ENCODE measurements at places on chromosomes 6 and 20. TPM values are rescaled to one million over a fixed set of nuclear protein-coding genes. Genes with fewer than 3 reads are reported as not detected.

DNA sequence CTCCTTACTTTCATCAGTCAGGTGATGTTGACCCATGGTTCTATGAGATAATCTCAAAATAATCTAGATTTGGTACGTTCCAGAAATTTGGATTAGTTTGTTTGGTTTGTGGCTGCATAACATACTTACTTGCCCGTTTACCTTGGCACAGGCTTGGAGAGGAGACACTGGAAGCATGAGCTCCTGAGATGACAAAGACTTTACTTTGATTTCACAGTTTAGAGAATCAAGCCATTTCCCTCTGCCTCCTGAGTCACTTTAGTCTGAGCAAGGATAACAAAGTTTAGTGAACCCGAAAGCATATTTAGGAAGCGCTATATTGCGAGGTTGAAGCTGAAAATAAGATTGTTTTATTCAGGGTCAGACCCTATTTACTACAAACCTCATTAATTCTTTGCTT, 643.4 kb downstream of the QKI start:
- no peak overlapping the region for H3K4me3 ChIP-seq
- H3K4me1 ChIP-seq = no peaks in the 10 kb centered on the region
- no peaks in the 10 kb centered on the region for H3K27me3 ChIP-seq
- H3K36me3 ChIP-seq = no peaks in the 10 kb centered on the region
- H3K27ac ChIP-seq = no peak overlapping the region

- H3K27ac ChIP-seq = no peak overlapping the region
- no peaks in the 10 kb centered on the region for H3K36me3 ChIP-seq
- no peaks in the 10 kb centered on the region for H3K27me3 ChIP-seq
- no peak for DNase-seq
- H3K4me1 ChIP-seq = no peaks in the 10 kb centered on the region
These were observed 78.2 kb upstream of the PLEKHG1 start for GRCh38 chr6:150521482-150521881.

VARS1 gene
- total RNA-seq = 81.4 TPM

GRCh38 chr20:63072231-63072791, 65.5 kb upstream of the BHLHE23 start:
- H3K27ac ChIP-seq = no peak overlapping the region
- no peaks in the 10 kb centered on the region for H3K36me3 ChIP-seq
- no peaks in the 10 kb centered on the region for H3K4me1 ChIP-seq
- DNase-seq = no peak

DNA sequence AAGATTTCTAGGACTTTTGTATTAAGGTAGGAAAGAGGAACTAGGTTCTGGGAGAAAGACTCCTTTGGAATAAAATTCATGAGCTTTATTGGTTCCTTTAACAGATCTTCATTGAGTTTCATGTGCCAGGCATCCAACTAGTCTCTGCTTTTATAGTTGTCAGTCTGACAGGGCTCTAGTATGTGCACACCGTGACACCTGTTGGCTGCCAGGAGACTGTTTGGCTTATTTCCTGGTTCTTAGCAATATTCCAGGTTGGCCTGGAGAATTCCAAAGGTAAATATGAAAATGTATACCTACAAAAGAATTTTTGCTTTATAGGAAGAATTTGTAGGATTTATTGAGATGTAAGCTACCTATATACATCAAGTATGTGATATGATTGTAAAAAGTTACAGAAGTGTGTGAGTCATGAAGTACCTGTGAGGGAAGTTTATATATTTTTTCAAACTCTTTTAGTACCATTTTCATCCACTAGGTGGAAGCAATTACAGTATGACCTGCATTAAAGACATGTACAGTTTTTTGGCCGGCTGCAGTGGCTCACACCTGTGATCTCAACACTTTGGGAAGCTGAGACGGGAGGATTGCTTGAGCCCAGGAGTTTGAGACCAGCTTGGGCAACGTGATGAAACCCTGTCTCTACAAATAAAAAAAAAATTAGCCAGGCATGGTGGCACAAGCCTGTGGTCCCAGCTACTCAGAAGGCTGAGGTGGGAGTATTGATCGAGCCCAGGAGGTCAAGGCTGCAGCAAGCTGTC, 35.2 kb downstream of the NDUFAF5 start:
- peaks cover 24% of the 10 kb centered on the region for H3K27me3 ChIP-seq
- H3K4me1 ChIP-seq = no peaks in the 10 kb centered on the region
- no peak overlapping the region for H3K27ac ChIP-seq
- peak; percentile 63 for DNase-seq
- H3K36me3 ChIP-seq = peaks cover 17% of the 10 kb centered on the region

DNA sequence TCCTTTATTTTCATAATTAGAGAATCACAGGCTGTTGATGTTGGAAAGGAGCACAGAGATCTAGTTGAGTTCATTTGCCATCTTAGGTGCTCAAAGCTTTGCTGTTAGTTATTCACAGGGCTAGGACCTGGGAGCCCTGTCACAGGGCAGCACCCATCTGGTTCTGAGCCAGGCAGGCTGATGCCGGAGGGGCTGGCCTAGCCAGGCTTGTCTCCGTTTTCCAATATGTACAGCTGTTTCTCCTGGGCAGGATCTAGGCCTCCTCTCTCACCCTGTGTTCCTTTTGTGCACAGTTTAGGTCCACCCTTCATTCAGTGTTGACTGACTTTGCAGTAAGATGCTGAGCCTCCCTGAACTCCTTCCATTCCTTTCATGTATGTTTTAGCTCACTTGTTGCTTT, 33.4 kb downstream of the LRRC1 start:
- no peaks in the 10 kb centered on the region for H3K36me3 ChIP-seq
- H3K4me1 ChIP-seq = peaks cover 4% of the 10 kb centered on the region
- no peak overlapping the region for H3K4me3 ChIP-seq

DNA sequence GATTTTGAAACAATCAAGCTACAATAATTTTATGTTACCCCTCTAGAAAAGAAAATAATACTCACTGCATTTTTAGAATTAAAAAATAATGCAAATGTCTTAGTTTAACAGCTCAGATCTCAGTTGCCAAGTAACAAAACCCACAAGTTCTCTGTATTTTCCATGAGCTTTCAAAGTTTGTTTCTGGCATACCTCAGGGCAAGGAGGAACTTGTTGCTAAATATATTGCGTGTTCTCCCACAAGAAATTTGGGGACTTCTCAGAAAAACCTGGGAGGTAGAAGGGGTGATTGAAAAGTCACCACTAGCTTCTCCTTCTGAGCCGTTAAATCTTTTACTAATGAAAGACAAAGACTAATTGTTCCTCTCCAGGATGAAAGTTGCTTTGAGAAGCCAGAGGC, 236.8 kb upstream of the MARCKS start:
- no peaks in the 10 kb centered on the region for H3K36me3 ChIP-seq
- no peak overlapping the region for H3K4me3 ChIP-seq
- no peaks in the 10 kb centered on the region for H3K27me3 ChIP-seq
- no peak for DNase-seq
- no peak overlapping the region for H3K27ac ChIP-seq
- no peaks in the 10 kb centered on the region for H3K4me1 ChIP-seq
